Renal cortex interstitium (tissue), 15 donors: ENCODE measurements at places on chromosomes 5 and 9. TPM values are rescaled to one million over a fixed set of nuclear protein-coding genes. Genes with fewer than 3 reads are reported as not detected.

- DNase-seq, result no peak
These were observed 78.3 kb downstream of the STK10 start for GRCh38 chr5:172109749-172110148.

GRCh38 chr5:173624282-173624681, 7.8 kb upstream of the BOD1 start:
- no peak for DNase-seq

DNA sequence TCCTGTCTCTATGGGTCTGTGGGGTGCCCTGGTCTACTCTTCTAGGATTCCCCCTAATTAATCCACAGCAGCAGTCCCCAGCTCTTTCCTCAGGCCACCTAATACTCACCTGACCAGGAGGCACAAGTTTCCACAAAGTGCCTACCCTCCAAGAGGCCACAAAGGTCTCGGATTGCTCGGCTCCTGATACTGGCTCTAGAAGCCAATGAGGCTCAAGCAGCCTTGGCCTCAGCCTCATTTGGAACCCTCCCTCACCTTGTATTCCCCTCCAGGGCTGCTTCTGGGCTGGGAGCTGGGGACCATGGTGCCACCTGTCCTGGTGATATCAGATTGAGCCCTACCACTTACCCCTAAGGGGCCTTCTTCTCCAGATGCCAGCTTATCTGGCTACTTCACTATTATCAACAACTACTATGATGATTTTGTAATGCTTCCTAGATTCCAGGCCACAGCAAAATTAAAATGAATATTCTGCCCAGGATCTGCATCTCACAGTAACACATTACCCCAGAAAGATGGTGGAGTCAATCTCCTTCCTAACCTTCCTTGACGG, 103.7 kb upstream of the SPOCK1 start:
- no peak for DNase-seq

DNA sequence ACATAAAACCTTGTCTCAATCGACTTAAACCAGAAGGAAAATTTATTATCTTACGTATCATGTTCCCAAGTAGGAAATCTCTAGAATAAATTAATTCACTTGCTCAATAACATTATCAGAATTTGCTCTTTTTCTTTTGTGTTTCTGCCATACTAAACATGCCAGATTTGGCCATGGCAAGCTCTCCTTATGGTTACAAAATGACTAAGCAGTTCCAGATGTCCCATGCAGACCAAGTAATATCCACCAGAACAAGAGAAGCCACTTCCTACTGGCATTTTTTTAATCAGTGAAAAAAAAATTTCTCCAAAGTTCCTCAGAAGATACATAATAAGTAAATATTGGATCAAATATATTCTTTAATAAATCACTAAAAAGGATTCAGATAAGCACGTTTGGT, 25.2 kb upstream of the ADAMTS6 start:
- no peak for DNase-seq

- no peak for DNase-seq
These were observed 704.9 kb upstream of the CDH18 start for GRCh38 chr5:20692913-20693312.

DNA sequence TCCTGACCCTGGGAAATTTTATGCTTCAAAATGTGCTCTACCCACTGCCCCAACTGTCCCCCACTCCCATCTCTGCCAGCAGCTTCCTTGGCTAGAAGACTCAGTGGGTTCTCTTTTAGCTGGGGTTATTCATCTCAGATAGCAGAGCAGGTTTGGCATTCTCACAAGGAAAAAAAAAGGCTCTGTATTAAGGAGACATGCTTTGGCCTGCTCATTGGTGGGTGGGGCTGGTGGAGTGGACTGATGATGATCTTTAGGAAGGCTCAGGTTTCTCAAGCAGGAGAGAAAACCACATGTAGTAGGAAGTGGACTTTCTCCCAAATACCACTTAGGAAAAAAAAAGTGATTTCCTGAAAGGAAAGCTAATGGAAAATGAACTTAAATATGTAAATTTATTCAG, 279.2 kb upstream of the ZNF462 start:
- no peak for DNase-seq

- DNase-seq, result no peak
These were observed 821.3 kb downstream of the TAF11L14 start for GRCh38 chr5:18455521-18455920.

- DNase-seq, result no peak
These were observed 23.5 kb downstream of the JMY start for GRCh38 chr5:79259383-79259782.

GRCh38 chr9:104758974-104759373, 5.0 kb upstream of the NIPSNAP3B start:
- DNase-seq, result no peak

GRCh38 chr5:144395704-144396103, 225.0 kb downstream of the KCTD16 start:
- DNase-seq, result no peak

GRCh38 chr5:14502294-14502690, 79.3 kb upstream of the OTULINL start:
- no peak for DNase-seq

Gene FGF18
- 0.34 TPM for polyA plus RNA-seq

Gene CDH10
- polyA plus RNA-seq, result 6.6 TPM

Gene SHISAL2B
- polyA plus RNA-seq, result 0.37 TPM

Gene SOHLH1
- polyA plus RNA-seq, result not detected

Gene RUFY1
- 86.0 TPM for polyA plus RNA-seq

Gene NFIB
- 19.9 TPM for polyA plus RNA-seq

Gene SLC9A3
- polyA plus RNA-seq, result 42.2 TPM

Gene CEP72
- 8.7 TPM for polyA plus RNA-seq
